ENCODE measurements at places on chromosomes 3 and 15.

DNA sequence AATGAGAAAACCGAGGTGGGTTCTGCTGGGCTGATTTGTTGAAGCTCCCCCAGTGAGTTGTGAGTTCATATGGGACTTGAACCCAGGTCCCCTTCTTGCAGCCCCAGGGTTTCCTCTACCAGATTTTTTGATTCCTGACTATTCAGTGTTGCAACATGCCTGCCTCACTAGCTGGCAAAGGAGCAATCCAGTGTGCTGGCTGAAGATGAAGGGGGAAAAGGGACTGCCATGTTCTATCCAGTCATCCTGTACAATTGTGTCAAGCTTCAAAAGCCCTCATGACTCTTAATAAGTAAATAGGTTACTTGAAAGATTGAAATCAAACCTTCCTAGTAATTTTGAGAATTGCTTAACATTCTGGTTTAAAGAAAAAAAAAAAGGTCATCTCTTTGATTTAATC is 211.5 kb upstream of the TP63 start:
- DNase-seq: no peak

GRCh38 chr3:64939309-64939708 is 251.5 kb upstream of the ADAMTS9 start:
- no peak for DNase-seq

DNA sequence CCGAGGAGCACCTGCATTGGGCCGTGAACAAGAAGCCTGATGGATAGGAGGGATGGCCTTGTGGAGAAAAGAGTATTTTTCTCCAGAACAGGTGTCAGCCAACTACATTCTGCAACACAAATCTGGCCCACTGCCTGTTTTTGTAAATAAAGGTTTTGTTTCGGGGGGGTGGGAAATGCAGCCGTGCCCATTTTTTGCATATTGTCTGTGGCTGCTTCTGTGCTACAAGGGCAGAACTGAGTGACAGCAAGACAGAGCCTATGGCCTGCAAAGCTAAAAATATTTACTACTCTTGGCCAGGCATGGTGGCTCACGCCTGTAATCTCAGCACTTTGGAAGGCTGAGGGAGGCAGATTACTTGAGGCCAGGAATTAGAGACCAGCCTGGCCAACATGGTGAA is 95.9 kb upstream of the AKAP13 start:
- DNase-seq: no peak

DNA sequence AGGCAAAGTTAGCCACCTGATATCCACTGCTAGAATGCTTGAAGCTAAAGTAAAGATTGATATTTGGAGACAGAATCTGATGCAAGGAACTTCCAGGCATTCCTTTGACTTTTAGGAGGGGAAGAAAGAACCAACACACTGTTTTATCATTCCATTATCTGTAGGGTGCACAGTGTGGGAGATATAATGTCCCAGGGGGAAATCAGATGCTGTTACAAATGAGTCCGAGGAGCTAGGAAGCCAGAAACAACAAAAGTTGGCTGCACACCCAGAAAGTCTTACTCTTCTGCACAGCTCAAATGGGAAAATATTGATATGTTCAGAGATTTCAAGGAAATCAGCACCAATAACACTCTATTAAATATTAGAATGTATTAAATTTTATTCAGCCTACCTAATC is 113.6 kb upstream of the ROBO1 start:
- no peak for DNase-seq

DNA sequence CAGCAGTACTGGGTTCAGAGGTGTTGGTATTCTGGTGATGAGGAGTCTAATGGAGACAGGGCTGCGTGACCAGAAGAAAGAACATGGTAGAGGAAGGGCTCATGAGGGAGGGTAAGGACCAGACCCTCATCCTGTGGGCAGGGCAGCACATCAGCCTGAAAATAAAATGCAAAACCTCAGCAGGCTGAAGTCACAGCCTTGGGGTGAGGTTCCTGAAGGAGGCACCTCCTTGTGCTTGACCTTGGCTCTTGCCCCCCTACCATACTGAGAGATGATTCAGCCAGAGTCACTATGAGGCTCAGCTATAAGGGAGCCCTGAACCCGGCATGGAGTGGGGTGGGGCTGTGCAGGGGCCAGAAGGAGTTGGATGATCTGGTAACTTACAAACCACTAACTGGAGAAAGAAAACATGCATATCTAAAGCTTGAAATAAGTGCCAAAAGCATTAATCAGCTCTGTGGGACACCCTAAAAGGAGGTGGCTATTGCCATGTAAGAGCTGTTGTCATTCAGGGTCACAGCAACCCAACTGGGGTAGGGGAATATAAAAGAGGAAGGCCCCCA is 60.2 kb downstream of the CORO2B start:
- no peak for DNase-seq

- DNase-seq: no peak
Observed at GRCh38 chr3:190830031-190830430, 32.5 kb downstream of the GMNC start.

DNA sequence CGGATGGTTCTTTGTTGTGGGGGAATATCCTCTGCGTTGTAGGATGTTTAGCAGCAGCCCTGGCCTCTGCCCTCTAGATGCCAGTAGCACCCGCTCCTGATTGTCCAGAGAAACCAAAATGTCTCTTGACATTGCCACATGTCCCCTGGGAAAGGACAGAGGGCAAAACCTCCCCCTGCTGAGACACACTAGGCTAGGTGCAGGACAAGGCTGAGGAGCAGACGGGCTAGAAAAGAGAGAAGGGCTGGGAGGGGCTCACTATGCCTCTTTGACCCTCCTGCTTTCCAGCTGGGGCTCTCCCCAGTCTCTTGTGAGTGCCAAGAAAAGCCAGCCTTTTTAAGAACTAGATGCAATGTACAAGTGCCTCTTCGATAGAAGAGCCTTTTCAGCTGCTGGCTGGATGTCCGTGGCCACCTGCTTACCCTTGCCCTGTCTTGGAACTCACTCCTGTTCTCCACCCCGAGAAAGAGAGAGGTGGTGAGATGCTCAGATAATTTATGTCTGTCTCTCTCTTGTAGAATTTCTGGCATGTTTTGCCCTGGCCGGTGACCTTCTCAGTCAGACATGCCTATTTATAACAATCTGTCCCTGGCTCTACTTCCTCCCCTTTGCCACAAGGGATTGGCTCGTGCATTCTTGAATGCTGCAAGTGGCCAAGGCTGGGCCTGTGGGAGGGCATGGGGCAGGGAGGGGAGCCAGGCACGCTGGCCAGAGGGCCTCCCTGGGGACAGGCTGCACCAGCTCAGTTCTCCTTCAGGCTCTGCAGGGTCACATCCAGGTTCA is 142.6 kb downstream of the RPLP1 start:
- DNase-seq: no peak

DNA sequence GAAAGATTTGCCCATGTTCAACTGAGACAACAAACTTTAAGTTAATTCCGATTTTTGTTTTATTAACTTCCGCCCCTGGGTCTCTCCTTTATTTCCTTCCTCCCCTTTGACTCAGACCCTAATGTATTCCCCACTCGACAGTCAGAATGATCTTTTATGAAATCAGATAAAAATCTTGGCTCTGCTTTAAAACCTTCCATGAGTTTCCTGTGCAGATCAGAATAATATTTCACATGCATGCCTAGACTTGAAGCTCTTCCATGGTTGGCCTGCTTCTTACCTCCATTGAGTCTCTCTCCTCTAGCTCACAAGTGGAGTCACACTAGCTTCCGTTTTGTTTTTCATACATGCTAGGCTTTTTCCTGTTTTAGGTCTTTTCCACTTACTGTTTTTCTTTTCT is 116.8 kb upstream of the SPATA16 start:
- no peak for DNase-seq

GRCh38 chr15:47780971-47781370 is 63.7 kb downstream of the SEMA6D start:
- DNase-seq: no peak

GRCh38 chr3:112582244-112582874 is 20.5 kb downstream of the SLC35A5 start:
- no peak for DNase-seq

DNA sequence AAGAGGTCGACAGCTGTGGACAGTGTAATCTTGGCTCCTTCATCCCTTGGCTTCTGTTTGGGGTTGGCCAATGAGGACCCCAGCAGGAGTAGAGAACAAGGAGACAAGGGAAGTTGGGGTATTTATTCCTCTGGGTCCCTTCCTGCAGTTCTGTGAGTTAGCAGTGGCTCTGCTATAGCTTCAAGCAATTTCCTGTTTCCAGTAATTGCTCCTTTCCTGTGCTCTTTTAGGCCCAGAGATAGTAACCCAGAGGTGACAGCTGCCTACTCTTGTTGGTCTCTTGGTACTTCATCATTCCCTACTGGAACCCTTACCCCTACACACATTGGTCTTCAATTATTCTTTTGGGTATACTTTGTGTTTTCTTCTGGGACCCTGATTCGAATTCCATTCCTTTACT is 92.9 kb downstream of the NR1D2 start:
- DNase-seq: no peak

DNA sequence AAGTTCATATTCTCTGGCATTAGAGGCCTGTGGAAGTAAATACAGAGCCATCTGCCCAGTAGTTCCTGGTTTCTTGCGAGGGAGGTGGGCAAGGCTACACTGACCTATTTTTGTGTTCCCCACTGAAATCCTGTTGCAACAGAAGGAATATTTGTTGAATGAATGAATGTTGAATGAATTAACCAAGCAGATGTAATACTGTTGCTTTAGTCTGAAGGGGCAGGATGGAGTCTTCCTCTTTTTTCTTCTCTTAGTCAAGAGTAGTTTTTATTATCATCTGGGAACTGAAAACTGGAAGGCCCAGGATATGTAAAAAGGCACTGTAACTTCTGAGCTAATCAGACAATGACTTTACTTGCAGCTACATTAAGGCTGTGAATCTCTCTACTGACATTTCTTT is 17.1 kb downstream of the BLOC1S6 start:
- DNase-seq: no peak

DNA sequence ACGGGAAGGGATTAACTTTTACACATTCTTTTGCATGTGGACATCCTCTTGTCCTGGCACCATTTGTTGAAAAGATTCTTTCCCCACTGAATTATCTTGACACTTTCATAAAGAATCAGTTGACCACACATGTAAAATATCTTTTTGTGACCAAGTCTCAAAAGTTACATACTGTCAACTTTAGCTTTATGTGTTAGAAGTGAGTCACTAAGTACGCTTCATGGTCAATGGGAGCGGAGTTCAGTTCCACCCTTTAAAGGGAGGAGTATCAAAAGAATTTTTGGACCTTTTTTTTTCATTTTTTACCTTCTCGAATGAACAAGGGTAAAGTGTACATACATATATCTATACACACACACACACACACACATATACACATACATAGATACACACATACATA is 35.4 kb downstream of the MAPK6 start:
- no peak for DNase-seq

- DNase-seq: no peak
Observed at GRCh38 chr3:56977561-56977889, 82.9 kb upstream of the SPATA12 start.

DNA sequence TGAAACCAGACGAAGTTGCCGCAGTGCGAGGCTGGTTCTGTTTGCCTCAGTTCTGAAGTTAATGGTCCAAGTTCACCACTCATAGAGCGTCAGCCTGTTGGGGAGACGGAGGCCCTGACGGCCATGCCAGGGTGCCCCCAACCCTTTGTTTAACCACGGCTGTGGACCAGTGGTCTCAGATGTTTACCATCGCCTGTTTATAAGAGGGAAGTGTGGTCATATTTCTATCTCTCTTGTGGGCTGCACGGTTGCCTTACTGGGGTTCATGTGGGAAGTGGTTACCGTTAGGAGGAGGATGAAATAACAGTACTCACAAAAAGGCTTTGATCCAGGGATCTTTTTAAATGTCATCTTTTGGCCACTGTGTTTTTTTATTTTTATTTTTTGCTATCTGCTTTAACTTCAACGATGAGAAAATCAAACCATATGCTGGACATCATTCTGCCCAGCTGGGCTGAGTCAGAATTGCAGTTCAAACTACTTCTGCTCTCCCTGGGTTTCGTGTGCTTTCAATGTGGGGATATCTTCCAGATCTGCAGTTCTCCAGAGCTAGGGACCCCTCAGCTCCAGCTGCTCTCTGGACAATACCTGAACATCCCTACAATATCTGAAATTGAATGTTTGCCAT is 17.8 kb downstream of the SMAD3 start:
- DNase-seq: no peak

GRCh38 chr3:181264486-181264885 is 274.9 kb upstream of the DNAJC19 start:
- DNase-seq: no peak

- no peak for DNase-seq
Observed at GRCh38 chr3:117404730-117405129, 695.2 kb downstream of the TUSC7 start.
